ENCODE measurements at places on chromosomes 7 and 10.

DNA sequence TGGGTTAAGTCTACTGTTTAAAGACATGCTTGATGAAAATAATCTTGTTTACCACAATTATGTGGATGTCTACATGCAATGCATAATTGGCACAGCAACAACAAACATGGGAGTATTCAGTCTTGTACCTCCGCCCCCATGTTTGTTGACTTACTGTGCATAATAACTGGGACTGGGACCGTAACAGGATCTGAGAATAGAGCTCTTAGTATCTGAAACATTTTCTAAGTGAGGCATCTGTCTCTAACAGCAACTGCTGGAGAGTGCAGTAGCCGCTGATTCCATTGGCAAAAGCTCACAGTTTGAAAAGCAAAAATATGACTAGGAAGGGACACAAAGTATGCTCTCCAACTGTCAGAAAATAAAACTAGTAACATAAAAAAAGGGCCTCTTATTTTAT lies 61.6 kb downstream of the ENO4 start:
- no peaks in the 10 kb centered on the region for H3K27me3 ChIP-seq
- H3K4me3 ChIP-seq, result no peak overlapping the region
- H3K27ac ChIP-seq, result no peak overlapping the region
- H3K36me3 ChIP-seq, result peaks cover 16% of the 10 kb centered on the region
- H3K4me1 ChIP-seq, result no peaks in the 10 kb centered on the region
- DNase-seq, result no peak

- no peak for DNase-seq
- no peaks in the 10 kb centered on the region for H3K36me3 ChIP-seq
- no peak overlapping the region for H3K4me3 ChIP-seq
- H3K4me1 ChIP-seq, result no peaks in the 10 kb centered on the region
- 0 out of 2 replicates have a peak, but pooled peaks cover 11% of the 10 kb centered on the region for H3K27me3 ChIP-seq
- H3K27ac ChIP-seq, result no peak overlapping the region
Measured at GRCh38 chr7:149828357-149829309, 9.5 kb upstream of the ZNF862 start.

DNA sequence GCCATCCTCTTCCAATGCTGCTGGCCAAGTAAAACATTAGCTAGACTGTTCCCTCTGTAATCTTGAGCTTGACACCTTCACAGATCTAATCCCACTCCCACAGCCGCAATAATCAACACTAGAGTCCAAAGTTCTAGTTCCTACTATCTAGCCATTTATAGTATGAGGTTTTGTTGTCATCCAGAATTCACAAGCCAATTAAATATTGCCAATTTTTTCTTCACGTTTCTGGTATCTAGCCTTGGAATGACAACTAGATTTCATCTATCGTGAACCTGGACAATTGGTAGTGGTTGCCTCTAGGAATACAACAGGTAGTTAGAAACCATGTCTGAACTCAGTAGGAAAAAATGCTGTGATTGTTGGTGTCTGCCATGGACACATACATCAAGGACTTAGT lies 10.4 kb downstream of the WASL start:
- H3K27me3 ChIP-seq, result no peaks in the 10 kb centered on the region
- no peaks in the 10 kb centered on the region for H3K4me1 ChIP-seq

GRCh38 chr10:104406715-104407650 lies 53.4 kb downstream of the CFAP58 start:
- H3K4me3 ChIP-seq, result no peak overlapping the region
- peak; percentile 57 for DNase-seq
- H3K36me3 ChIP-seq, result no peaks in the 10 kb centered on the region
- H3K27me3 ChIP-seq, result peaks cover 72% of the 10 kb centered on the region
